Activated naive CD8-positive, alpha-beta T cell treated with anti-CD3 and anti-CD28 coated beads, Interleukin-2, amount 10 ng/mL, durations not matched to agents 7 days and 5 days (primary cell): ENCODE measurements at places on chromosomes 1 and 21. TPM values are rescaled to one million over a fixed set of nuclear protein-coding genes. Genes with fewer than 3 reads are reported as not detected.

GRCh38 chr1:66078412-66078811 is 285.7 kb downstream of the PDE4B start:
- peaks cover 10% of the 10 kb centered on the region for H3K27me3 ChIP-seq
- H3K36me3 ChIP-seq = no peaks in the 10 kb centered on the region
- no peak overlapping the region for H3K27ac ChIP-seq
- no peak overlapping the region for H3K4me3 ChIP-seq

The DTL gene
- 54.7 TPM for total RNA-seq

The TSPEAR gene
- not detected for total RNA-seq

DNA sequence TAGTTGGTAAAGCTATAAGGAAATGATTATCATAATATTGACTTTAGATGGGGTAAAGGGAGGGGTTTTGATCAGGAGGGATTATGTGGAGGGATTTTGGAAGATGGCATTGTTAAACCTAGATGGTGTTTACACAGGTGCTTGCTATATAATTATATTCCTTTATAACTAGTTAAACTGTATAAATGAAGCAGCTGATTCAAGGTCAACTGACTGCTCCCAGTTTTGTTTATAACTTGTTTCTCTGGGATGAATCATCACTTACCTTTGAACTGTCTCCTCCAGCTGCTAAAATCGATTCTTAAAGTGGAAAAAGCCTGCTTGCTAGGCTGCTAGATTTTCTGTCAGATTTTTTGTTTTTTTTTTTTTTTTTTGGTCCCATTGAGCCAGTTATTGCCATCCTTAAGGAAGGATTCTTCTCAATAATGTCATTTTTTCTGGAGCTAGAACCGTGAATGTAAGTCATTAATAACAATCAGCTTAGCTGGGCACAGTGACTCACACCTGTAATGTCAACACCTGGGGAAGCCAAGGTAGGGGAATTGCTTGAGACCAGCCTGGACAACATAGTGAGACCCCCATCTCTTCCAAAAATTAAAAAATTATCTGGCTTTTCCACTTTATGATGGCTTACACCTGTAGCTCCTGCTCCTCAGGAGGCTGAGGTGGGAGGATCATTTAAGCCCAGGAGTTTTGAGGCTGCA is 153.2 kb downstream of the PIK3R3 start:
- H3K27me3 ChIP-seq = no peaks in the 10 kb centered on the region
- no peak for DNase-seq
- no peaks in the 10 kb centered on the region for H3K4me1 ChIP-seq

GRCh38 chr21:32611471-32611997 is 643 bp downstream of the CFAP298 start:
- peaks cover 10% of the 10 kb centered on the region for H3K4me1 ChIP-seq
- H3K27ac ChIP-seq = peak overlapping the region; percentile 90
- peak overlapping the region; percentile 99 for H3K4me3 ChIP-seq
- H3K36me3 ChIP-seq = peaks cover 8% of the 10 kb centered on the region

GRCh38 chr1:87201768-87202167 is 126.9 kb upstream of the LMO4 start:
- DNase-seq = no peak
- H3K27me3 ChIP-seq = peaks cover 20% of the 10 kb centered on the region
- H3K4me1 ChIP-seq = peaks cover 3% of the 10 kb centered on the region
- H3K36me3 ChIP-seq = no peaks in the 10 kb centered on the region
- H3K4me3 ChIP-seq = no peak overlapping the region
- H3K27ac ChIP-seq = no peak overlapping the region

DNA sequence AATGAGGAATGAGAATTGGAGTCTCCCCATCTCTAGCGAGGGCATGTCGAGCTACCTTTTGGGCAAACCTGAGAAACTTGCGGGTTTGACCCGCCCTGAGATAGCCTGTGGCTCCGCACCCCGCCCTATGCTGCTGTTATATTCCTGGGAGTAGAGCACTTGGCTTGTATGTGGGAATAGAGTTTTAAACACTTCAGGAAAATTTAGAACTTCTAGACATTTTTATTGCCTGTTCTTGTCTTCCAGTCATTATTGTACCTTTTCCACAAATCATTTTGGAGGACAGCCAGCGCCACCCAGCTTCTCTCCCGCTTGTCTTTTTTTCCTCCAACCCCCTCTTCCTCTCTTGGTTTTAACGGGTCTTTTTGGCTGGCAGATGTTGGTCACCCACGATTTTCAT is 738 bp downstream of the GNPAT start:
- H3K36me3 ChIP-seq = peaks cover 35% of the 10 kb centered on the region
- H3K27me3 ChIP-seq = no peaks in the 10 kb centered on the region
- peaks cover 52% of the 10 kb centered on the region for H3K4me1 ChIP-seq
- peak overlapping the region; percentile 92 for H3K27ac ChIP-seq

GRCh38 chr1:177209357-177209756 is 38.6 kb downstream of the BRINP2 start:
- H3K27ac ChIP-seq = no peak overlapping the region
- H3K36me3 ChIP-seq = no peaks in the 10 kb centered on the region
- DNase-seq = no peak
- no peaks in the 10 kb centered on the region for H3K4me1 ChIP-seq
- H3K4me3 ChIP-seq = no peak overlapping the region

GRCh38 chr1:8373581-8374241 is 55.8 kb downstream of the SLC45A1 start:
- H3K27me3 ChIP-seq = no peaks in the 10 kb centered on the region
- peaks cover 5% of the 10 kb centered on the region for H3K36me3 ChIP-seq
- H3K4me3 ChIP-seq = no peak overlapping the region
- no peak for DNase-seq
- H3K27ac ChIP-seq = no peak overlapping the region

DNA sequence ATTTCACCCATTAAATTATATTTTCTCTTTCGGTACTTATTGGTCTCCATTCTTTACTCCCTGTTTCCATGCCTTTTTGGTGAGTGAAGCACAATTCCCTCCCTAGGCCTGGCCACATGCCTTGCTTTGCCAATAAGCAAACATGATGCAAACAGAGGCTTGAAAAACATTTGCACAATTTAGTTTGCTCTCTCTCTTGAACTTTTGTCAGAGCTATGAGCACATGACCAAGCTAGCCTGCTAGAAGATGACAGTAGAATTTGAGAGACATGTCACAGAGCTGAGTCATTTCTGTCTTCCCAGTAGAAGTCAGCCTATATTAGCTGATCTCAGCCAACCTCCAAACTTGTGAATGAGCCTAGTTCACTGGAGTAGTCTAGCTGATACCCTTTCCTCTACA is 24.6 kb downstream of the ANGPTL3 start:
- H3K36me3 ChIP-seq = no peaks in the 10 kb centered on the region
- DNase-seq = no peak
- no peaks in the 10 kb centered on the region for H3K27me3 ChIP-seq
- H3K27ac ChIP-seq = no peak overlapping the region

- DNase-seq = no peak
- no peaks in the 10 kb centered on the region for H3K36me3 ChIP-seq
- no peak overlapping the region for H3K27ac ChIP-seq
- H3K4me1 ChIP-seq = peaks cover 22% of the 10 kb centered on the region
These were observed 3.2 kb upstream of the RHOC start for GRCh38 chr1:112710159-112710558.

The CNIH3 gene
- 2.2 TPM for total RNA-seq

DNA sequence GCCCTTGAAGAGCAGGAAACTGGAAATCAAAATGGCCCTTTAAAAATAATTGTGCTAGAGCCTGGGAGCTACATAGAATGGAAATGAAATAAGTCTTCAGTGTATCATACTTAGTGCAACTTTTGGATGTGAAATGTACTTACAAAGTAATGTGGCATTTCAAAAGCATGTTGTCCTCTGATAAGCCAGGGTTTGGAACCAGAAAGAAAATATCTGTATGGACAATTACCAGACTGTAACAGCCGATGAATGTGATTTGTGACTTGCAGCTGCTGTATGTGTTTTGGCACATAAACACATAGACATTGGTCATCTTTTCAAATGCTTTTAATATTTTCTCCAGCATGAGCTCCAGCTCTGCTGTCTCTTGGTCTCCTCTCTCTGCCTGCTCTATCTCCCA is 546.4 kb downstream of the OMA1 start:
- H3K27me3 ChIP-seq = peaks cover 16% of the 10 kb centered on the region
- no peak overlapping the region for H3K4me3 ChIP-seq
- no peaks in the 10 kb centered on the region for H3K4me1 ChIP-seq
- H3K27ac ChIP-seq = no peak overlapping the region
- no peaks in the 10 kb centered on the region for H3K36me3 ChIP-seq

DNA sequence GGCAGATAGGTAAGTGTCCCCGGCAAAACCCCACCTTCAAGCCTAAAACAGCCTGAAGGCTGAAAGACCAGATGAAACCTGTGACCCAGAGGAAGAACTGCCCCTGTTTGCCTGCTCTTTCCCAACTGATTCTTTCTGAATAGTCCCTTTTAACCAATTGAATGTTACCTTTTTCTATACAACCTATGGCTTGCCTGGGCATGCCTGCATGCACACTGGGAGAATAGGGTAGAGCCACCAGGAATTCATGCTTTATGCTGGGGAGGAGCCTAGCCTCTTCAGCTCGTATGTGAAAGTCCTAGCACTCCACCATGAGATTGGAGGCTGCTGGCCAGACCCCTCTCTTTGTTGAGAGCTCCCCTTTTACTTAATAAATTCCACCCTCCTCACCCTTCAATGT is 340.0 kb downstream of the PTBP2 start:
- no peak for DNase-seq
- no peak overlapping the region for H3K4me3 ChIP-seq
- no peak overlapping the region for H3K27ac ChIP-seq
- no peaks in the 10 kb centered on the region for H3K36me3 ChIP-seq
- no peaks in the 10 kb centered on the region for H3K27me3 ChIP-seq

DNA sequence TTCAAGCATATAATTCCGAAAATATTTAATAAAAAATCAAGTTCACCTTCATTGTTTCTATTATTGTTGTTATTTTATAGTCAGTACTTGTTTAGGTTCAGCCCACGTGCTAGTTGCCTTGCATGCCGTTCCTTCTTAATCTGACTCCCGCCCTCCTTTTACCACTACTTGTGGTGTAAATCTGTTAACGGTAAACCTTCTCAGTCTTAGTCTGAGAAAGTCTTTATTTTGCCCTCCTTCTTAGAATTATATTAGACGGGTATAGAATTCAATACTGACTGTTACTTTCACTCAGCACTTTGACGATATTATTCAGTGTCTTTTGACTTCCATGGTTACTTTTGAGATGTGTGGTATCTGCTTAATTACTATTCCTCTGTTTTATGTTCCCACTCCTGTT is 104.8 kb downstream of the RGL1 start:
- peaks cover 6% of the 10 kb centered on the region for H3K36me3 ChIP-seq
- no peaks in the 10 kb centered on the region for H3K27me3 ChIP-seq
- no peak overlapping the region for H3K4me3 ChIP-seq
- DNase-seq = no peak
- H3K4me1 ChIP-seq = peaks cover 3% of the 10 kb centered on the region
- H3K27ac ChIP-seq = no peak overlapping the region

The HNRNPU gene
- 388 TPM for total RNA-seq

The NR0B2 gene
- not detected for total RNA-seq

GRCh38 chr1:100441146-100441545 is 88.8 kb downstream of the CDC14A start:
- H3K27ac ChIP-seq = peak overlapping the region; percentile 82
- peaks cover 21% of the 10 kb centered on the region for H3K36me3 ChIP-seq
- no peak for DNase-seq
- no peaks in the 10 kb centered on the region for H3K27me3 ChIP-seq
- H3K4me3 ChIP-seq = peak overlapping the region; percentile 59
- H3K4me1 ChIP-seq = peaks cover 50% of the 10 kb centered on the region

The HEYL gene
- total RNA-seq = not detected

The SPRR2B gene
- not detected for total RNA-seq

DNA sequence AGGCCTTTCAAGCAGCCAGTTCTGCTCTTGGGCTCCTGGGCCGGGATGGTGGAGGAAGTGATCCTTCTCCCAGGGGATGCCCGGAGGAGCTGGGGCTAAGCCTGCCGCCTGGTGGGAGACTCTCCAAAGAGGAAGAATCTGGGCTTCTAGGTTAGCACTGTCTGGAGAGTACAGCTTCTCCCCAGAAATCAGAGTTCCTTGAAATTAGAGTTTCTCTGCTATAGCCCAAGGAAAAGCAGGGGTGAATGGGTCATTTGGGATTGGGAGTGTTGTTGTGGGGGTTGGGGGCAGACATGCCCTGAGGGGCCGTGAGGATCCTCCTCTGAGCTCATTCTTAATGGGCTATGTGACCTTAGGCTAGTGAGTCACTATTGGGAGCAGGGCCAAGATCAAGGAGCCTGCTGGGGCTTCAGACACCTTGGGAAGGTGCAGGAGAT is 6.5 kb downstream of the LGR6 start:
- peaks cover 26% of the 10 kb centered on the region for H3K4me1 ChIP-seq
- H3K27me3 ChIP-seq = peaks cover 24% of the 10 kb centered on the region
- H3K4me3 ChIP-seq = no peak overlapping the region
- H3K27ac ChIP-seq = no peak overlapping the region
- H3K36me3 ChIP-seq = no peaks in the 10 kb centered on the region

DNA sequence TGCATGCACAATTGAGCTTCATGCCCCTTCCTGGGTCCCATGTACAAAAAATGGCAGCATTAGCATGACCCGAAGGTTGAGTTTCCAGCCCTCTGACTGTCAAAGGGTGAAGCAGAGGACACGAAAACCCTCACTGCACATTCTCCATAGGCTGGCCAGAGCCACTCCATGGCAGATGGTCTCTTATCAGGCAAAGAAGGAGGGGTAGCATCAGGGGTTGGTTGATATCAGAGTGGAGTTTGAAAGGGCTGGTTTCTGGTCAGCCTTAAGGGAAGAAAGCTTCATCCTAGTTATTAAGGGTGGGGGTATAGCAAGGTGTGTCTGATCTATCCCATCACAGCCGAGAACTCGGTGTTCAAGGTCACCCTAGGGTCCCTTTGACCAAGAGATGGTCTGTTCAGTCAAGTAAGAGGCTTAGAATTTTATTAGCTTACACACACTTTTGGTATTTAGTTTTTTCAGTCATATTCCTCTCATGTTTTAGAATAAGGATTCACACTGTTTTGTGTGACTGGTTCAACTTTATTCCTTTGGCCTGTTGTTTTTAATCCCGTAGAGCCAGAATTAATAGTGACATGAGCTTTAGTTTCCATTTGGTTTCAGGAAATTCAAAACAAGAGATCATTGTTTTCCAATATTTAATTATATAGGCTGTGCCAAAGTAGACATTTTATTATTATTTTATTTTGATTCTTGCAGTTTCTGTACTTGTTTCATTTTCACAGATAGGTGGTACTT is 199.9 kb upstream of the FMN2 start:
- no peak for DNase-seq
- no peak overlapping the region for H3K27ac ChIP-seq
- H3K4me3 ChIP-seq = no peak overlapping the region

The HHAT gene
- total RNA-seq = 3.3 TPM

DNA sequence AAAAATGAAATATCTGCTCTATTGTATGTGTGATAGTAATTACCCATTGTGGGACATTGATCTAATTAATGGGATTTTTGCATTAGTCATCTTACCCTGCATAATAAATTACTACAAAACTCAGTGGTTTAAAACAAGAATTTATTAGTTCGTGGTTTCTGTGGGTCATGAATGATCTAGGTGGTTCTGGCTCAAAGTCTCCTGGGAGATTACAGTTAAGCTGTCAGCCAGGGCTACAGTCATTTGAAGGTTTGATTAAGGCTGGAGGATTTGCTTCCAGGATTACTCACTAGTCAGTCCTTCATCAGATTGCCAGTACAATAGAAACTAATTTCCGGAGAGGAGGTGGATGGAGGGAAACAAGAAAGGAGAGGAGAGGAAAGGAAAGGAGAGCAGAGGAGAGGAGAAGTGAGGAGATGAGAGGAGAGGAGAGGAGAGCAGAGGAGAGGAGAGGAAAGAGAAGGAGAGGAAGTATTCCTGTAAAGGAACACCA is 60.4 kb upstream of the TNFSF4 start:
- no peak overlapping the region for H3K4me3 ChIP-seq
- H3K27ac ChIP-seq = no peak overlapping the region
- peaks cover 2% of the 10 kb centered on the region for H3K36me3 ChIP-seq
- H3K4me1 ChIP-seq = no peaks in the 10 kb centered on the region
